Suppressor macrophage (primary cell): ENCODE measurements at places on chromosomes 4 and X.
A peak's percentile ranks its signal among the peaks of the same experiment; 100 is the strongest.

- no peak for DNase-seq
Measured at GRCh38 chr4:173211222-173211621, 42.6 kb downstream of the GALNT7 start.

DNA sequence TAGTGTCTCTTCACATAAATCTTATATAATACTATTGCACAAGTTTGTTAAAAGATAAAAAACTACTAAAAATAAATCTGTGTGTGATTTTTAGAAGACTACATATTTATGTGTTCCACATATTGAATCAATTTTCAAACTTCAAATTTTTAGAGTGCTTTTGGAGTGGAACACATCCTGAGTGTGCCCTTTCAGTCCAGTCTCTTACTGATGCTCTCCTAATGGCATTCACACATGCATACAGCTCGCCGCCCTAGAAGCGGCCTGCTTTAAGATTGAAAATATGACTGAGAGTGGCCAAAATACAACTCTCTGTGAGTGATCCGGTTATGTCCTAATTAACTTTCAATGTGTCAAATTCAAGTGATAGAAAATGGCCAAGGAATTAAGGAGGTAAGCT, 628.8 kb downstream of the ANKRD50 start:
- no peak for DNase-seq

DNA sequence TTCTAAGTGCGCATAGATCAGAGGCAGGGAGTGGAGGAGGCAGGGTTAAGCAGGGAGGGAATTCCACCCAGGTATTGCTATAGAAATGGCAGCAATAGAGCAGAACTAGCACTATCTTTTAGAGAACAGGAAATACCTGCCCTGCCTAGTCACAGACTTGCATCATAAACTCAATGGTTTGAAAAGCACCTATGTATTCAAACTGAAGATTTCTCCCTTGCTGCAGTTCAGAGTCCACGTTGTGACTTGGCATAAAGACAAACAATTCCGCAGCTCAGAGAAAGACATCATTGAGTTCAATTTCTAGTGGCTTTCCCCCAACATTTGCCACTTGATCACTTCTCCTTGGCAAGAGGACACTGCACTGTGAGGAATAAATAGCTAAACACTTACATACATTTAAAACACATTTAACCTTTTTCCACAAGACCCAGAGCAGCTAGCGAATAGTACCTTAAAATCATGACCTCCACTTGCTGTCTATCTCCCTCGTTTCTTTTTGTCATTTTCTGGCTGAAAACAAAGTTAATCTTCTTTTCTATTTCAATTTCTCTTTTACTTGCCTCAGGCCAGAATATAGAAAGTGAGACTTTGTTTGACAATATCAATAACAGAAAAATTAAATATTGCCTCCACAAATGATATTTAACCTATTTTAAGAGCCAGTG, 42.4 kb downstream of the SLC7A11 start:
- no peak for DNase-seq

- DNase-seq, result no peak
Measured at GRCh38 chr4:125789023-125789422, 474.3 kb downstream of the FAT4 start.

DNA sequence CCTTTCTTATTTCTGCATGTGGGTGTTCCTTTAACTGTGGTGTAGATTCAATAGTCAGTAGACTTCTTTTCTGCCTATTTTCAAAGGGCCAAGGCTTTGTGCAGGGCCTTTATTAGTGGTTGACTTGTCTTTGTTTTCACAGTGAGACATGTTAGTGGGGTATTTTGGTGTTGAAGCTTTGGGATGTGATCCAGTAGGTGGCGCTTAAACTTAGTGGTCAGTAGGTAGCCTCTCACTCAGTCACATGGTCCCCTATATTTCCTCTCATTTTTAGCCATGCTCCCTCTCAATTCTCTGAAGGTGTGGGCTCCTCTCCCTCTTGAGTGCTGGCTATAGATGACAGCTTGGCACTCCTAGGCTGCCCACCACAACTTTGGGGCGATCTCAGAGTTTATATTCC, 23.4 kb upstream of the SLC10A7 start:
- DNase-seq, result peak; percentile 19
